GM23248 (cell line): ENCODE measurements at places on chromosomes 7 and 10. TPM values are rescaled to one million over a fixed set of nuclear protein-coding genes. Genes with fewer than 3 reads are reported as not detected.

- no peaks in the 10 kb centered on the region for H3K27me3 ChIP-seq
- no peak for DNase-seq
- no peak overlapping the region for H3K27ac ChIP-seq
- no peak overlapping the region for H3K4me3 ChIP-seq
Observed at GRCh38 chr7:40380111-40380510, 245.3 kb downstream of the SUGCT start.

DNA sequence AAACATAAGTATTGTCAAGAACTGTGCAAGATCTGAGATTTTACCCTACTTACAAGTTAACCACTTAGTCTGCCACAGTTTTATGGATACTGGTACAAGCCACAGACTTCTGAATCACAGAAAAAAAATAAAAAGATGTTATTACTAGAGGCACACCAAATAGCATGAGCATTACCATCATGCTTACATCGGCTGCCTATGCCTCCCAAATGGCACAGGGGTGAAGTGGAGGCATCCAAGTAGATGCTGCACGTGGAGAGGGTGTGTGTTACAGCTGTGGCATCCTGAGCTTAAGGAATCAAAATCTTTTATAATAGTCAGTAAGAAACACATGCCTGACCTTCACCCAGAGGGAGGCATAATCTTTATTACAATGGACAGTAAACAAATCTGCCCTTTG, 207.8 kb downstream of the TFEC start:
- H3K36me3 ChIP-seq = no peaks in the 10 kb centered on the region
- DNase-seq = peak; percentile 5
- no peak overlapping the region for H3K4me3 ChIP-seq
- no peak overlapping the region for H3K27ac ChIP-seq
- H3K27me3 ChIP-seq = no peaks in the 10 kb centered on the region

DNA sequence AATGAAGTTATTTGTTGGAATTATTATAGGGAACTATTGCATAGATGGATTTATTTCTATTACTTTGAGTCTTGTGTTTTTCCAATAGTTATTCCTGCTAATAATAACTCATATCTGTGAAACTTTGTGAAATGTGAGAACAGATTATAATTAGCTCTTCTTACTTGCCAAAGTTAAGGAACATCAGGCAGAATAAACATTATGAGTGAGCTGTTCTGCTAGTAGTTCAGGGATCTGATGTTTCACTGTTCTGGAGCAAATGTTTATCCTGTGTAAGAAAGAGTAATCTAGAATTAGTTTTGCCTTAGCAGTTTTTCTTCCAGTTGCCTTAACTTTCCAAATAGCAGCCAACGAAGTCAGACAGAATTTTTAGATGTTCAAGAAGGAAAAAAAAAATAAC, 245.2 kb upstream of the PLXDC2 start:
- no peaks in the 10 kb centered on the region for H3K27me3 ChIP-seq
- no peaks in the 10 kb centered on the region for H3K36me3 ChIP-seq

- DNase-seq = peak; percentile 58
- no peaks in the 10 kb centered on the region; the same call in 1 of the 2 replicates for H3K36me3 ChIP-seq
- no peak overlapping the region for H3K4me3 ChIP-seq
- H3K27ac ChIP-seq = no peak overlapping the region
Observed at GRCh38 chr7:100472854-100473499, 6.0 kb downstream of the TSC22D4 start.

DNA sequence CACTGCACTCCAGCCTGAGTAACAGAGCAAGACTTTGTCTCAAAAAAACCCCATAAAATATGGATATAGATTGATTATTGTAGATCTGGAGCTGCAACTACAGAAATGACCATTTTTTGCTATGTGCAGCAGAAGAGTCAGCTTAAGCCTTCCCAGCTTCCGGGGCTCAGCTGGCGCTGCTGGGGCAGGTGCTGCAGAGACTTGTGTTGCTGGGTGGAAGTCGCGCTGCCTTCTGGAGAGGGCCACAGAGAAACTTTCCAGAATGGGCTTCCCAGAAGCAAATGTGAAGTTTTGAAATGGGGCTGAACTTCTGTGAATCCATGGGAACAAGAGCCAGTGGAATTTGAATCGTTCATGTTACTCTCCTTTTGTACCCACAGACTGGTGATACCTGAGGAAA, 37.3 kb upstream of the RSBN1L start:
- DNase-seq = no peak
- H3K36me3 ChIP-seq = peaks cover 26% of the 10 kb centered on the region; the same call in 1 of the 2 replicates
- no peaks in the 10 kb centered on the region for H3K4me1 ChIP-seq
- no peak overlapping the region for H3K4me3 ChIP-seq

GRCh38 chr7:66138994-66139752, 24.5 kb downstream of the CRCP start:
- no peaks in the 10 kb centered on the region for H3K27me3 ChIP-seq
- H3K4me3 ChIP-seq = no peak overlapping the region
- peak overlapping the region; percentile 3; the same call in 1 of the 2 replicates for H3K27ac ChIP-seq
- peak; percentile 26 for DNase-seq

DNA sequence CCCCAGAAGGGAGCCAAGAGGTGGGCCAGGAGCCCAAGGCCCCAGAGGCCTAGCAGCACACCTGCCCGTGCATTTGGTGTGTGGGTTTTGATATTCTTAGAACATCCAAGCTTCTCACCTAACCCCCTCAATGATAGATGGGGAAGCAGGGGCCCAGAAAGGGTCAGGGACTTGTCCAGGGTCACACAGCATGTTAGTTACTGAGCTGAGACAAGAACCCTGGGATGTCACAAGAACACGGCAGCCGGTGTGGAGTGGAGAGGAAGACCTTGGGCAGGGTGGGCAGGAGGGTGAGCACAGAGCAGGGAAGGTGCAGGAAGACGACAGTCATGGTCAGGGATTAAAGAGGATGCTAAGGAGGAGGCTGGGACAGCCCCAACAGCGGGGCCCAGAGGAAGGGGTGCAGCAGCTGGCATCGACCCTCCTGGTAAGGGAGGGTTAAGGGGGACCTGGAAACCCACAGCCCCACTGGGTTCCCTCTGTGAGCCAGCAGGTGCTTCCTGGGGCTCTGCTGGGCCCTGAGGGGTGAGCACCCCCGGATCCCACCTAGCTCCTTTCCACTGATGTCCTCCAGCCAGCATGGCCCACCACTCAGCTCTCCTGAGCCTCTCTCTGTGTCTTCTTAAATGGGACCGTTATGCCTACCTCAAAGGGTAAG, 44.4 kb downstream of the UNC5B start:
- peaks cover 35% of the 10 kb centered on the region for H3K4me1 ChIP-seq
- no peaks in the 10 kb centered on the region for H3K27me3 ChIP-seq
- H3K4me3 ChIP-seq = no peak overlapping the region
- no peaks in the 10 kb centered on the region for H3K36me3 ChIP-seq
- no peak overlapping the region for H3K27ac ChIP-seq

GRCh38 chr10:132708441-132708840, 77.5 kb downstream of the NKX6-2 start:
- H3K4me3 ChIP-seq = no peak overlapping the region
- no peak overlapping the region for H3K27ac ChIP-seq
- no peak for DNase-seq
- no peaks in the 10 kb centered on the region for H3K4me1 ChIP-seq

- no peak overlapping the region for H3K4me3 ChIP-seq
- no peaks in the 10 kb centered on the region for H3K27me3 ChIP-seq
- DNase-seq = no peak
- H3K27ac ChIP-seq = no peak overlapping the region
Observed at GRCh38 chr7:70893971-70894715, 237.8 kb upstream of the GALNT17 start.

DNA sequence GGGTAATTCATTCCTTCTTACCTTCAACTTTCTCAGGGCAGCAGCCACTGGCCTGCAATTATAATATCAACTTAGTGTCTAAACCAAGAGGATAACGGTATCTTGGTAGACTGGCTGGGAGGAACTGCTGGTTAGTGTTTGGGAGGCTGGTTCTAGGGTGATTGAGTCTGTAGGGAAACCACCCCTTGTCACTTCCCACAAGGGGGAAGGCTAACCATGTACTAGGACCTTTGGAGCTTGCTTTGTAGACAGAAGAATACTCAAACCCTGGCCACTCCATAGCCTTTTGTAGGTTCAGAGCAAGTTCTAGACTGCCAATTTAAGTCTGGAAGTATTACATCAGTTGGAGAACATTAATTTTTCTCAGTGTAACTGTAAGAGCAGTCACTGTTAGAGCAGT, 51.3 kb downstream of the NHLRC2 start:
- DNase-seq = no peak
- H3K36me3 ChIP-seq = peaks cover 52% of the 10 kb centered on the region
- no peak overlapping the region for H3K4me3 ChIP-seq
- H3K4me1 ChIP-seq = no peaks in the 10 kb centered on the region
- H3K27ac ChIP-seq = no peak overlapping the region

- H3K4me1 ChIP-seq = peaks cover 47% of the 10 kb centered on the region
- no peak for DNase-seq
- H3K4me3 ChIP-seq = no peak overlapping the region
- peaks cover 64% of the 10 kb centered on the region for H3K36me3 ChIP-seq
- H3K27me3 ChIP-seq = no peaks in the 10 kb centered on the region
Observed at GRCh38 chr7:134819401-134819800, 40.0 kb downstream of the CALD1 start.

GRCh38 chr10:34241226-34242000, 573.7 kb downstream of the PARD3 start:
- H3K4me3 ChIP-seq = no peak overlapping the region
- no peak overlapping the region for H3K27ac ChIP-seq
- no peaks in the 10 kb centered on the region for H3K4me1 ChIP-seq
- H3K27me3 ChIP-seq = no peaks in the 10 kb centered on the region

- no peak overlapping the region for H3K4me3 ChIP-seq
- peaks cover 6% of the 10 kb centered on the region for H3K27me3 ChIP-seq
- no peak for DNase-seq
- no peaks in the 10 kb centered on the region for H3K36me3 ChIP-seq
- H3K4me1 ChIP-seq = no peaks in the 10 kb centered on the region
- no peak overlapping the region for H3K27ac ChIP-seq
Observed at GRCh38 chr7:133110312-133110711, 28.4 kb upstream of the CHCHD3 start.

GRCh38 chr10:35218339-35218955, 91.8 kb downstream of the CREM start:
- no peaks in the 10 kb centered on the region for H3K4me1 ChIP-seq
- no peak overlapping the region for H3K27ac ChIP-seq
- H3K4me3 ChIP-seq = peak overlapping the region; percentile 55
- H3K27me3 ChIP-seq = no peaks in the 10 kb centered on the region
- H3K36me3 ChIP-seq = no peaks in the 10 kb centered on the region

GRCh38 chr7:105131033-105131656, 117.1 kb downstream of the KMT2E start:
- no peak overlapping the region for H3K27ac ChIP-seq
- peak; percentile 46 for DNase-seq
- H3K4me3 ChIP-seq = no peak overlapping the region
- H3K27me3 ChIP-seq = no peaks in the 10 kb centered on the region

- H3K4me3 ChIP-seq = peak overlapping the region; percentile 56; the same call in 1 of the 2 replicates
- no peak for DNase-seq
- H3K4me1 ChIP-seq = no peaks in the 10 kb centered on the region
- no peaks in the 10 kb centered on the region for H3K27me3 ChIP-seq
Observed at GRCh38 chr7:151275813-151276577, 27.5 kb upstream of the SMARCD3 start.

DNA sequence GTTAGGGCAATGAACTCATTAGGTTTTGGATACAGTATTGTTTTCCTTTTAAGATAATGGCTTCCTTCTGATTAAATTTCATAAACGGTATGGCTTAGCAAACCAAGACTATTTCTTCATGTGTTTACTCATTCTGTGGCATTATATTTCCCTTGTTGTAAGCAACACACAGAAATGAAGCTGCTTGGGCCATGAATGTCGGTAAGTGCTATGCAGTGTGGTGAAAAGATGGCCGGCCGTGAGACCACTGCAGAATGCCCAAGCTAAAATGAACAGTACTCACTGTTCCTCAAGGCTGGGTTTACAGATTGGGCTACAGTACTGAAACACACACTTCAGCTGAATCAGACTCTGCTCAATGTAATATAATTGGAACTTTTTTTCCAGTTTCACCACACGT, 8.1 kb downstream of the APBB1IP start:
- no peaks in the 10 kb centered on the region for H3K36me3 ChIP-seq
- H3K27me3 ChIP-seq = no peaks in the 10 kb centered on the region
- DNase-seq = no peak
- H3K27ac ChIP-seq = no peak overlapping the region
- peaks cover 22% of the 10 kb centered on the region for H3K4me1 ChIP-seq

DNA sequence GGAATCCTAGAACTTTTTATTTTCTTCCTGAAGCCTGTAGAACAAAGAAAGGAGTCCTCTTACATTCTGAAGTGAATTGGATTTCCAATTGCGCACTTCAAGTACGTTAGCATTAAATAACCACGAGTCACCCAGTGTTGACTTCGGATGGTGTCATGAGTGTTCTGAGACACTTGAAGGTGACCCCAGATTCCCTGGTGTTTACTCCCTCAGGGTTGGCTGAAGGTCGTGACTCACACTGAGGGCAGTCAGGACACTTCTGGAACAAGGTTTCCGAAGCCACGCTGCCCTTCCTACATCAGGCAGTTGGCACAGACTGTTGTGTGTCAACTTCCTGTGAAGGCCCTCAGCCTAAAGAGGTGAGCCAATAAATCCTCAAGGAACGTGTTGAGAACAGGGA, 186.6 kb upstream of the CELF2 start:
- H3K27ac ChIP-seq = peak overlapping the region; percentile 99
- no peaks in the 10 kb centered on the region for H3K36me3 ChIP-seq
- peaks cover 39% of the 10 kb centered on the region for H3K4me1 ChIP-seq
- H3K4me3 ChIP-seq = peak overlapping the region; percentile 57
- peak; percentile 98 for DNase-seq
- H3K27me3 ChIP-seq = no peaks in the 10 kb centered on the region

DNA sequence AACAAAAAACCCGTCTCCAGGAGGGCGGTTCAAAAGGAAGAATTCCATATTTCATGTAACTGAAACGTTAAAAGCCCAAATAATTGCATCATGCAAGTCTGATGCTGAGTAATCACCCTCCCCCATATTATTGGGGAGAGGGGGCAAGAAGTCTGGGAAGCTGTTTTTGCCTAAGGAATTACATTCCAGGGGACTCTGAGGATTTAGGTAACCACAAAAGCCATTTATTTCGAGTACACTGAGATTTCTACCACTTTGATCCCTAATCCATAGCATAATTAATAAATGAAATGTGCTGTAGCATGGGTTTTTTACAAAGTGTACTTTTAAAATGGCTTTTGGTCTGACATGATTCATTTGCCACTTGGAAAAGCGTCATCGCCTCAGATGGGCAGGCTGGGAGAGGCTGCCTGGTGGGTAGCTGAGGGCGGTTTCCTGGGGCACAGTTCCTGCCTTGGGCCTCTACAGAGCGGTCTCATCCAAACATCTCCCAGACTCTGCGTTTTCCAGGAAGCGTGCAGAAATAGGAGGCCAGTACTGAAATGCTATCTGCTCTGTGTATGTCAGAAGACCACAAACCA, 106.5 kb downstream of the TCF7L2 start:
- DNase-seq = peak; percentile 89
- peak overlapping the region; percentile 16; the same call in 1 of the 2 replicates for H3K4me3 ChIP-seq

GRCh38 chr7:44608916-44609648, 2.7 kb downstream of the OGDH start:
- peaks cover 25% of the 10 kb centered on the region for H3K4me1 ChIP-seq
- peak; percentile 77 for DNase-seq
- peak overlapping the region; percentile 83 for H3K27ac ChIP-seq
- no peaks in the 10 kb centered on the region for H3K27me3 ChIP-seq
- no peaks in the 10 kb centered on the region for H3K36me3 ChIP-seq

- DNase-seq = no peak
- no peaks in the 10 kb centered on the region for H3K36me3 ChIP-seq
- 0 out of 2 replicates have a peak, but pooled peaks cover 3% of the 10 kb centered on the region for H3K27me3 ChIP-seq
- H3K4me1 ChIP-seq = no peaks in the 10 kb centered on the region
Observed at GRCh38 chr10:69464801-69465401, 13.6 kb downstream of the TSPAN15 start.

The TMEM196 gene
- not detected in 2 replicates for total RNA-seq

The PTPRZ1 gene
- under 0.01 TPM in 1 of 2 replicates, not detected in the other for total RNA-seq

The TCERG1L gene
- total RNA-seq = not detected in 2 replicates

The SEMA3A gene
- 36.5 and 48.4 TPM in 2 replicates for total RNA-seq

The INHBA gene
- total RNA-seq = 5.2 and 5.5 TPM in 2 replicates

The CALML5 gene
- total RNA-seq = not detected in 2 replicates

The KAZALD1 gene
- total RNA-seq = 42.6 and 62.6 TPM in 2 replicates
